ENCODE measurements at places on chromosomes 2 and 18. TPM values are rescaled to one million over a fixed set of nuclear protein-coding genes. Genes with fewer than 3 reads are reported as not detected.
A peak's percentile ranks its signal among the peaks of the same experiment; 100 is the strongest.

The ACMSD gene
- not detected for polyA plus RNA-seq

DNA sequence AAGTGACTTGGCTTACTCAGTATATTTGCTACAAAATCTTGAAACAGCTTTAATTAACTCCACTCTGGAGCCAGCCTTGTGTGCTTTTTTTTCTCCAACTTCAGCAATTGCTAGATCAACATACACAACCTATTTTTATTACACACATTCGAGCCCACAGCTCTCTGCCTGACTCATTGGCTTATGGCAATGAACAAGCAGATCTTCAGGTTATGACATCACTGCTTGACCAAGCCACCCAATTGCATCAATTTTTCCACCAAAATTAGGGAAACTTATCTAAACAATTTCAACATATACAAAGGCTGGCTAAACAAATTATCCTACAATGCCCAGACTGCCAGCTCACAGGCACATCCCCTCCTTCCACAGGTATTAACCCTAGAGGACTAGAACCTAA lies 39.6 kb upstream of the PDK1 start:
- no peak for DNase-seq

The PLCL1 gene
- 0.51 TPM for polyA plus RNA-seq

- peak; percentile 46 for DNase-seq
These were observed 113.3 kb upstream of the SERTAD2 start for GRCh38 chr2:64766841-64767669.

The SPC25 gene
- polyA plus RNA-seq: 0.39 TPM

- no peak for DNase-seq
These were observed 11.9 kb upstream of the ARHGAP25 start for GRCh38 chr2:68722712-68723111.

GRCh38 chr18:34809451-34810072 lies 99.5 kb downstream of the DTNA start:
- DNase-seq: no peak

DNA sequence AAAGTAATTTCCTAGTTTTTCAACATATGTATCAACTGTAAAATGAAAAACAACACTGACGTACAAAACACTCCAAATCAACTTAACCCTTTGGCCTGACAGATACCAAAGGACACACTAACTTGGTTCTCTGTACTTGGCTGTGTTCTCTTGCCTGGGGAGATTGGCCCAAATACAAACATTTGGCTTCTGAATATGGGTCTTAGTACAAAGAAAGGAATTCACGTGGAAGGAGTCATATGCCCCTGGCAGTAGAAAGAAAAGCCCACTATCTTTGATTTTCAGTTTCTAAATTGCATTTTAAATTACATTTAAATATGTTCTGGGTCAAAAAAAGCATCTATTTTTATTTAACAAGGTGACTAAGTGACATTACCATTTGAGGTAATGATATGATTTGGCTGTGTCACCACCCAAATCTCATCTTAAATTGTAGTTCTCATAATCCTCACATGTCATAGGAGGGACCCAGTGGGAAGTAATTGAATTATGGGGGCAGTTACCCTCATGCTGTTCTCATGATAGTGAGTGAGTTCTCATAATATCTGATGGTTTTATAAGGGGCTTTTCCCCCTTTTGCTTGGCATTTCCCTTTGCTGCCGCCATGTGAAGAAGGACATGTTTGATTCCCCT lies 153.6 kb upstream of the CCDC195 start:
- no peak for DNase-seq

DNA sequence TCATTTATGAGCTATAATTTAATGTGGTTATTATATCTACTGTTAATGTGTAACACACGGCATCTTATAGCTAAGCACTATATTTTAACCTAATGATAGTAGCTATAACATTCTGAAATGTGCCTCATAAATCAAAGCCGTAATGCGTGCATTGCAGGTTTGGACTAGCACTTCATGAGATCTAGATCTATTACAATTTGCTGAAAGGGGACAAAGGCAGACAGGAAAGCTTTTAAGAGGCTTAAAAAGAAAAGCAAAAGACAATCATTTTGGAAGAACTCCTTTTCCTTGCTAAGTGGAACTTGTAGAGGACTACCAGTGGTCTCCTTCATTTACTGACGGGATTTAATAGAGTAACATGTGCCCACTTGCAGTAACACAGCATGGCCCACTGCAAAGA lies 213.1 kb downstream of the NBAS start:
- DNase-seq: no peak

The SPP2 gene
- polyA plus RNA-seq: not detected

- no peak for DNase-seq
These were observed 401.7 kb upstream of the CELF4 start for GRCh38 chr18:37967261-37967660.

DNA sequence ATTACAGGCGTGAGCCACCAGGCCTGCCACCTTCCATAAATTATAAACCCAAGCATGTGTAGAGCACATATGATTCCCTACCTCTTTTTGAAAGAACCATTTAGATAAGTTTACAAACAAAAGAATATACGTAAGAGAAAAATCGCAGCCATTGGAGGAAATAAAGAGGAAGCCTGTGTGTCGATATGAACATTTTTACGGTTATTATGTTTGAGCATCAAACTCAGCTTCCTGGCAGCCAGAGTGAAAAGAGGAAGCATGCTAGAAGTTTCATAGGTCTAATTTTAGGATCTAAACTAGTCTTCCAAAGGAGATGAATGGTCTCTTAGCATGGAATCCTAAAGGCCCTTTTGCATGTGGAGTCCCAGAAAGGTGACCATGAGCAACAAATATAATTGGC lies 104.3 kb downstream of the PLB1 start:
- no peak for DNase-seq

DNA sequence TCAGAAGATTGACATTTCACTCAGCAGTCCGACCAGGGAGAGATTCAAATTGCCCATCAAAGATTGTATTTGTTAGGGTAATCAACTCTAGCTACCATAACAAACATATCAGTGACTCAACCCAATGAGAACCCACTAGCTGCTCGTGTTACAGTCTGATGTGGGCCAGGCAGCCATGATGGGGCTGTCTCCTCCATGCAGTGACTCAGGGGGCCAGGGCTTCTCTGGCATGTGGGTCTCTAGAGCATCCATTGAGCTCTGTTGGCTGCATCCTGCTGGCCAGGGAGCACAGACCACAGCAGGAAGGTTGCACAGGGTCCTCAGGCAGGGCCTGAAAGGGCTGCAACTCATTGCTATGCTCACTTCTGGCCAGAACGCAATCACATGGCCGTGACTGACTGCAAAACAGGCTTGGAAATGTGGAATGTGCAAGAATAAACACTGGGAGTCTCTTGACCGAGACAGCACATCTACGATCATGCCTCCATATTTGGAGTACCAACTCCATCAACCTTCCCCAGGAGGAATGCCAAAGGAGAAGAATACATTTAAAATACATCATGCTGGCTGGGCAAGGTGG lies 216.8 kb downstream of the EIPR1 start:
- no peak for DNase-seq

- no peak for DNase-seq
These were observed 513 bp downstream of the THOC1 start for GRCh38 chr18:267380-267687.

DNA sequence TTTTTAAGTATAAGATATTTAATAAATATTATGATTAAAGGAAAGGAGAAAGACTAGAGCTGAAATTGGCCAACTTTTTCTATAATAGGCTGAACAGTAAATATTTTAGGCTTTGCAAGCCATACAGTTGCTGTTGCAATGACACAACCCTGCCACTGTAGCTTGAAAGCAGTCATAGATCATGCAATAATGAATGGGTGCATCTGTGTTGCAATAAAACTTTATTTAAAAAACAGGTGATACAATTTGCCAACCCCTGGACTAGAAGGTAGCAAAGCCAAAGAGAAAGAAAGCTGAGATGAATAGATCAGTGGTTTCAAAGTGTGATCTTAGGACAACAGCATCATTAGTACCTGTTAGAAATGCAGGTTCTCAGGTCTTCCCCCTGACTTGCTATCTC lies 219.1 kb downstream of the SETBP1 start:
- no peak for DNase-seq

The CCBE1 gene
- 0.25 TPM for polyA plus RNA-seq

GRCh38 chr2:206688453-206688852 lies 29.7 kb downstream of the DYTN start:
- DNase-seq: no peak

- no peak for DNase-seq
These were observed 187.1 kb upstream of the PIK3C3 start for GRCh38 chr18:41767960-41768359.
